ENCODE measurements at places on chromosomes 5 and 9.

DNA sequence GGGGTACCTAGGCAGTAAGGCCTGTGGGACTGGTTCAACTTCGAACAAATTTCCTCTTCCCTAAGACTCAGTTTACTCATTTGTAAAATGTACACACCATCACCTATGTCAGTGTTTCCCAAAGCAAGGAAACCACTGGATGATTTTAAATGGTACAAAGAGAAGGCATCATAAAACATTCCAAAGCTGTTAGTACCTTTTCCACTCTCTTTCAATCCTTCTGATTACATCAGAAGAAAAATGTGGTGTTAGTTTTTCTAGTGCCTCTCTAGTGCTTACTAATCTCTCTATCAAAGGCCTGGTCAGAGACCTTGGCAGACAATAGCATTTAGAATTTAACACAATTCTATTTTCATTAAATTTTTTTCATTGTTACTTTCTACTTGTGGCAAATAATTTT is 18.1 kb downstream of the NR6A1 start:
- peak; percentile 84 for DNase-seq

DNA sequence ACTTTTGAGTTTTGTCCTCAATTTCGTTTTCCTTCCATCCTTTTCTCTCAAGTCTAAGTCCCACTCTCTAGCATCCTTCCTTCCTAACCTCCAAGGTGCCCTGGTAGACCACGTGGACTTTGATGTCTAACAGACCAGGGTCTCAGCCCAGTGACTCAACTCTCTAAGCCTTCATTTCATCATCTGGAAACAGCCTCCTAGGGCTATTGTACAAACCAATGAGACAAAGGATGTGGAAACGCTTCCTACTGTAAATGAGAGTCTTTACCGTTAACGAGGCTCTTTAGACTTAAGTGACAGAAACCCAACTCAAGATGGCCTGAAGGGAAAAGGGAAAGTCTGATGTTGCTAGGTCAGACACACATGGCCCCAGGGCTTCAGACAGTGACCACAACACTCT is 49.2 kb upstream of the CPLX2 start:
- no peak for DNase-seq

GRCh38 chr5:113115956-113116355 is 139.4 kb downstream of the DCP2 start:
- DNase-seq = no peak

GRCh38 chr5:77208507-77209163 is 1.8 kb upstream of the PDE8B start:
- no peak for DNase-seq

DNA sequence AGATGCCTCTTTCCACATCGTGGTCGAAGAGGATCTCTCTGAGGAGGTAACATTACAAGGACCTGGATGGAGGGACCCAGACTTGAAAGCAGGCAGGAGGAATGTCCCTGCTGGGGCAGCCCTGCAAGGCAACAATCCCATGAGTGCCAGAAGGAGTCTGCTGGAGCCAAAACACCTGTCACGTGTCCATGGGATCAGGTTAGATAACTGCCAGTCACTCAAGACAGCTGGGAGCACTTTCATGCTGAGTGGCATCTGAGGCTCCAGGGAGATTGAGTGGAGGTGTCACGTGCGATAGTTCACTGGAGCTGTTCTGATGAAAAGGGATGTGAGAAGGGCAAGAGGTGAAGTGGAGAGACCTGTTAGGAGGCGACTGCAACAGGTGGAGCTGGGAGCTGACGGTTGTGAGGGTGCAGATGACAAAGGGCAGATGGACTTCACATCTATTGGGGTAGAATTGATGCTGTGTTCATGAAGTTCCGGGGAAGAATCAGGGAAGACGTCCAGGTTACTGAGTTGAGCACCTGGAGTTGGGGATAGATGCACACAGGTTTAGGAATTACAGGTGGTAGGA is 68.4 kb downstream of the ICE1 start:
- no peak for DNase-seq

- DNase-seq = no peak
Measured at GRCh38 chr5:69416180-69416579, 1.3 kb downstream of the MARVELD2 start.

GRCh38 chr9:111759762-111760639 is 34.7 kb downstream of the SHOC1 start:
- DNase-seq = peak; percentile 60

GRCh38 chr9:113616621-113617496 is 153.3 kb downstream of the RGS3 start:
- no peak for DNase-seq

DNA sequence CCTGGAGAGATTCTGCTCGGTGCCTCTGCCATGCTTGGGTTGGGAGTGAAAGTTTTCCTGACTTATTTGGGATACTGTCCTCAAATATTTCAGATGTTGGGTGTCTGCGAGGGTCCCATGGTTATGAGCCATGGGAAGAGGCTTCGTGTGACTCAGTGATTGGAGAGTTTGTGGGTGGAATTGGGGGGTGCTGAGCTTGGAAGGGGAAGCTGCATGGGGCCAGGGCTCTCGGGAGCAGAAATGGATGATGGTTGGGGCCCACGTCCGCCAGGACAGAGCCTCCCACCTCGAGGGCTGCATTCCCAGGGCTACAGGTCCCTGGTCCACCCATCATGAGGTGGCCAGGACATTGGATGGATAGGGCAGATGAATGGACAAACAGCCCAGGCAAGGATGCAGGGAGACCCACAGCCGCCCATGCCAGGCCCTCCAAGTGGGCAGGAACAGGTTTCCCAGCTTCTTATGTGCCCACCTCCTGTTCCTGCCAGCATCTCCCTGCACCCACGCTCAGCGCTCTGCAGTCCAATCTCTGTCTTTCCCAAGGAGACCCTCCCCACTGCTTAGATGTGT is 5.5 kb downstream of the OBP2B start:
- DNase-seq = no peak

DNA sequence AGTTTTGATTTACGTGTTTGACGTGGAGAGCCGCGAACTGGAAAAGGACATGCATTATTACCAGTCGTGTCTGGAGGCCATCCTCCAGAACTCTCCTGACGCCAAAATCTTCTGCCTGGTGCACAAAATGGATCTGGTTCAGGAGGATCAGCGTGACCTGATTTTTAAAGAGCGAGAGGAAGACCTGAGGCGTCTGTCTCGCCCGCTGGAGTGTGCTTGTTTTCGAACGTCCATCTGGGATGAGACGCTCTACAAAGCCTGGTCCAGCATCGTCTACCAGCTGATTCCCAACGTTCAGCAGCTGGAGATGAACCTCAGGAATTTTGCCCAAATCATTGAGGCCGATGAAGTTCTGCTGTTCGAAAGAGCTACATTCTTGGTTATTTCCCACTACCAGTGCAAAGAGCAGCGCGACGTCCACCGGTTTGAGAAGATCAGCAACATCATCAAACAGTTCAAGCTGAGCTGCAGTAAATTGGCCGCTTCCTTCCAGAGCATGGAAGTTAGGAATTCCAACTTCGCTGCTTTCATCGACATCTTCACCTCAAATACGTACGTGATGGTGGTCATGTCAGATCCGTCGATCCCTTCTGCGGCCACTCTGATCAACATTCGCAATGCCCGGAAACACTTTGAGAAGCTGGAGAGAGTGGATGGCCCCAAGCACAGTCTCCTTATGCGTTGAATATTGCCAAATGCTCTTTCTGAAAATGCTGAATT is 850 bp downstream of the RRAGA start:
- DNase-seq = peak; percentile 58

DNA sequence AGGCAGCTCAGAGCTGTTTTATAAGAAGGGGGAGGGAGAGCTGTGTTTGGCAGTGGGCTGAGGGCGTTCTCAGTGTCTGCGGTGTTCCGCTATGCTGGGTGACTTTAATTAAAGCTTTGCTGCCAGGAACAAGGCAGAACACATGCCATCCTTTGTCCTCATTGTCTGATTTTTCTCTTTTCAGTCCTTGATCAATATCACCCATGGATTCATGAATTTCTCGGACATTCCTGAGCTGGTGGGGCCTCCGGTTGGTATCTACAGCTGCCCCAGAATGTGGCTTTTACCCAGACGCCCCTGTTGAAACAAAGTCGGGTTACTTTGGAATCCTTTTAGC is 66.5 kb upstream of the TGFBR1 start:
- no peak for DNase-seq

GRCh38 chr5:180824630-180825476 is 22.2 kb upstream of the MGAT1 start:
- no peak for DNase-seq

DNA sequence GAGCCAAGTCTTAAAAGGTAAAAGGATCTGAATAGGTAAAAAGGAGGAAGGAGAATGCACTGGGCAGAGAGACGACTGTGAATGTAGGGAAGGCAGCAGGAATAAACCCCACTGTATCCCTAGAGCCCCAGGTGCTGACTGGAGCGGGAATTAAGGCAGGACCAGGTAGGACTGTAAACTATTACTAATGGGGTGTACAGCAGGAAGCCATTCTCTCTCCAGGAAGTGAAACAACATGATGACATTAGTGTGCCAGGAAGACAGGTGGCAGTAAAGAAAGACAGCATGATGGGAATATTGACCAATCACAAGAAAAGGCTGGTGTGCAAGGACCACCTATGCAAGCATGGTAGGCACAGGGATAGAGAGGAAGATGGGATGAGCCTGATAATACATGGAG is 433.0 kb downstream of the DNAH5 start:
- DNase-seq = no peak

DNA sequence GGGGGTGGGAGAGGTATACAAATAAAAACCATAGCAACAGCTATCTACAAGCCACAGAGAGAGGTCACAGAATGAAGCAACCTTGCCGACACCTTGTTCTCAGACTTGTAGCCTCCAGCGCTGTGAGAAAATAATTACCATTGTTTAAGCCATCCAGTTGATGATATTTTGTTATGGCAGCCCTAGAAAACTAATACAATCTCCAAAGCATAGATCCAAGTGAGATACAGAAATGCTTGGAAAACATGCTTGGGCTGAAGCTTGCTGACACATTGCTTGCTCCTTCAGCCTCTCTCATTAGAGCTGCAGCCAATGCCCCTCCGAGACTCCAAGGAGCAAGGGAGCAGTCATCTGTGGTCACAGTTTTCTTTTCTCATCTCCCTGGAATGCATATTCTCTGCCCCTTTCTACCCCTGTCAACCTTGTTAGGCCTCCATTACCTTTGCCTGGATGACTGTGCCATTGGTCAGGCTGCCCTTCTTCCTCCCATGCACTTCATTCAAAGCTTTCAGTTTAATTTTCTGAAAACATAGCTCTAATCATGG is 401.4 kb upstream of the KLF4 start:
- DNase-seq = peak; percentile 22

GRCh38 chr5:58400737-58401136 is 59.1 kb downstream of the PLK2 start:
- DNase-seq = no peak

- DNase-seq = no peak
Measured at GRCh38 chr9:135048046-135048757, 39.3 kb upstream of the OLFM1 start.

GRCh38 chr5:151683444-151683843 is 3.3 kb downstream of the SPARC start:
- DNase-seq = no peak

DNA sequence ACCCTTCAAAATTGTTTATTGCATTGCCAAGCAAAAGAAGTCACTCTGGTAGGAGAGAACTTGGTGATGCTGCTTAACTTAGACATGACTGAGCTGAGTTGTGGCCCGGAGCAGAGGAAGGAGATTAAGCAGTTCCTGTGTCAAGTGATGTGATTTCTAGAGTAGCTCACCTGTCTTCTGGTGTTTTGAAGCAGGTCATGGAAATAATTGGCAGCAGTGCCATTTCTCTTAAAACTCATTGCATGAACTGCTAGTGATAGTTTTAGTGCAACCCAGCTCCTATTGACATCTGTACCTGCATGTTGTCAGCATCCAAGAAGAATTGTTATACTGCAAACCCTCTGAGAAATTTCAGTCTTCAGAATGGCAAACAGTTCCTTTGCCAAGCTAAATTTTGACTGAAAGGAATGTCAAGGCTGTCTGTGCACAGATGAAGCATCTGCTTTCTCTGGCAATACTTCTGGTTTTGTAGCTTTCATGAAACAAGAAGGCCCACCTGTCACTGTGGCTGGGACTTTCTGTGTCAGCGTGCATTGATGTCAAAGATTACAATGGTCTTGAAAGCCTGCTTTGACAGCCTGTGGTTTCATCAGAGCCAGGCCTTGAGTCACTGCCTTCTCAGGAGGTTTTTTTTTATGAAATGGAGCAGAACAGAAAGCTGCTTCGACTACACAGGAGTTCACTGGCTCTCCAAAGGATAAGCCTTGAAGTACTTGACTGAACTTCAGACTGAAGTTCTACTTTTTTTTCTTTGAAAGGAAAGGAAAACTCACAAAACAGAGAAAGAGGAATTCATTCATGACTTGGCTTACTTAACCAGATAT is 90.6 kb downstream of the RALGPS1 start:
- DNase-seq = peak; percentile 67

DNA sequence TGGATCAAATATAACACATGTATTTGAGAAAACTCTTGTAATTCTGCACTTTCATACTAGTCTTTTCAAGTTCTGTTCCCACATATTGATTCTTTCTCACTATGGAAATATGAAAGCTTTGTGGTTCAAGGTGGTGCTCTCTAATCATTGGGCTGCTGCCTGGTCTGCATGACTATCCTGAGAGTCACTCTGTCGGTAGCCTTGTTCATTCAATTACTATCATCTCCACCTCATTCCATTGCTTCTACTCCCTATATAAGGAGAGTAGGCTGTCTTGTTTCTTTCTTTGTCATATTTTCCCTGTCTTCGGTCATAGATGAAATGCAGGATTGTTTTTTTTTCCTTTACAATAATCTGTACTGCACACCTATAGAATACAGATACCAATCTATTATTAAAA is 341.4 kb upstream of the ACTBL2 start:
- DNase-seq = peak; percentile 99

DNA sequence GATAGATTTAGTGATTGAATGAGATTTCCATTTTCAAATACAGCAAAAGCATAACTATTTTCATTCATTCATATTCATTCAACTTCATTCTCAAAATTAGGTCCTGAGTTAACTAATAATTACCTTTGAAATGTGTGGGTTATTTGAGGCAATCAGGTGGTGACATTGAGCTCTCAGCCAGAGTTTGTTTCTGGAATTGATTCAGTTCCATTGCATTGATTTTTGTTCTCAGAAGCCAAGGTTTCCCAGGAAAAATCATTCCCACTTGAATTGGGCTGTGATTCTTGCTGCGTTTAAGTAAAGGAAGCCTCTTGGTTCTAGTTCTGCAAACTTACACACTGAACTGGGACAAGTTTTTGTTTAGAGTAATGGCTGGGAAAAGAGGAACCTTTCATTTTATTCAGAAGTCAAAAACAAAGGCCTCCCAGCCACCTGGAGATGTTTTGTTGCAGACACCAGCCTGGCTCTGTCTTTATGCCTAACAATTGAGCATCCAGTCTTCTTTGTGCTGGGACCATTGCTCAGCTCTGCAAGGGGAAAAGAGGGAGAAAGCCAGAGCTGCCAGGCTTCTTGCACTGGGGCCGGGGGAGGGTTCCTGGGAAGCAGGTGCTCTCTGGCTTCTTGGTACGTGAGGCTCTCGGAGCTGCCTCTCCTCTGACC is 198.6 kb downstream of the TRIO start:
- no peak for DNase-seq

DNA sequence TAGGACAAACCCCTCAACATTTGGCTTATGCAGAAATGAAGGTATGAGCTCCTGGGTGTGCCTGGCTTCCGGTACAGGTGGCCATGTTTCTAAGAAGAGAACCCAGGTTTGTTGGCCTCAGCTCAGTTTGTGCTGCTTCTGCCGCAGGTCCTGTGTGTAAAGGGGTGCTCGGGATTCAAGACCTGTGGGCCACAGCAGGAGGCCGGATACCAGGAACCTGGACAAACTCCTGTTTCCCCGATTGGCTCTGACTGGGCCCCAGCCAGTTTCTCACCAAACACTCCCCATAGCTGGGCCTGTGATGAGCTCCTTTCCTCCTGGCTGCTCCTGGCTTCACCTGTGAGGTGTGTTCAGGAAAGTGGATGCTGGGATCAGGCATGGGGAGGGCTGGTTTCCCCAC is 271.2 kb upstream of the IRX2 start:
- DNase-seq = no peak

Data from astrocyte (in vitro differentiated cells and primary cell).